Upper lobe of right lung (tissue), 1 donor: ENCODE measurements at places on chromosomes 2 and 18. TPM values are rescaled to one million over a fixed set of nuclear protein-coding genes. Genes with fewer than 3 reads are reported as not detected.

The SPATA3 gene
- not detected for total RNA-seq

The CIB4 gene
- not detected for total RNA-seq

GRCh38 chr18:23824240-23824639 lies 135.0 kb downstream of the LAMA3 start:
- no peaks in the 10 kb centered on the region for H3K27me3 ChIP-seq
- peaks cover 17% of the 10 kb centered on the region for H3K4me1 ChIP-seq
- no peaks in the 10 kb centered on the region for H3K36me3 ChIP-seq
- no peak overlapping the region for H3K4me3 ChIP-seq

DNA sequence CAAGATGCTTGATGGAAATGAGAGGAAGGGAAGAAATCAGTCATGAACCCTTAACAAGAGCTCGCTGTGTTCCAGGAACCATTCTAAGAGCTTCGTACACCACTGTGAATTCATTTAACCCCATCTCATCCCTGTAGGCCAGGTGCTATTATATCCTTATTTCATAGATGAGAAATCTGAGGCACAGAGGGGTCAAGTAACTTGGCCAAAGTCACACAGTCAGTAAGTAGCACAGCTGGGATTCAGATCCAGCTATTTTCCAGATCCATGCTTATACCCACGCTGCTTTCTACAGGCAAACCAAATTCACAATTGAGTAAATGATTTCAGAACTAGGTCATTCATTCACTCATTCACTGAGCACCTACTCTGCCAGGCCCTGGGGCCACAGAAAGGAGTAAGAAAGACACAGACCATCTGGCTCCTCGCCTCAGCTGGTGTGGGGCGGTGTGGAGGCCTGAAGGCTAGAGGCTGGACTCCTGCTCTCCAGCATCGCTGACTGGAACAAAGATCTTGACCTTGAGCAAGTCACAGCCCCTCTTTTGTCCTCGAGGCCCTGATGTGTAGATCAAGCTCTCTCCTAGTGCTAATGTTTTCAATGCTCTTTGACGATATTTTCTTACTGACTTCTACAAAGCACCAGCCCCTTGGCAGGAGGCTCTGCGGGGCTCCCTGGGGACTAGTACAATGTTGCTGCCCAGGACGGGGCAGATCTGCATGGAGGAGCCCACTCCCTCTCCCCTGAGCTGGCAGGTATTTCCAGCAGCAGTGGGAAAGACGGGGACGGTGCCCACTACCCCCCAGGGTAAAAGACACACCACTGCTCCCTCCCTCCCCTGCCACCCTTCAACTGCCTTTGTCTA lies 26.5 kb downstream of the STEAP3 start:
- no peak overlapping the region for H3K27ac ChIP-seq
- no peaks in the 10 kb centered on the region for H3K4me1 ChIP-seq
- H3K4me3 ChIP-seq = no peak overlapping the region
- no peak for DNase-seq

GRCh38 chr18:22847392-22847791 lies 85.7 kb upstream of the RBBP8 start:
- H3K36me3 ChIP-seq = no peaks in the 10 kb centered on the region
- H3K4me3 ChIP-seq = no peak overlapping the region
- no peak overlapping the region for H3K27ac ChIP-seq
- no peaks in the 10 kb centered on the region for H3K27me3 ChIP-seq
- peaks cover 23% of the 10 kb centered on the region for H3K4me1 ChIP-seq

DNA sequence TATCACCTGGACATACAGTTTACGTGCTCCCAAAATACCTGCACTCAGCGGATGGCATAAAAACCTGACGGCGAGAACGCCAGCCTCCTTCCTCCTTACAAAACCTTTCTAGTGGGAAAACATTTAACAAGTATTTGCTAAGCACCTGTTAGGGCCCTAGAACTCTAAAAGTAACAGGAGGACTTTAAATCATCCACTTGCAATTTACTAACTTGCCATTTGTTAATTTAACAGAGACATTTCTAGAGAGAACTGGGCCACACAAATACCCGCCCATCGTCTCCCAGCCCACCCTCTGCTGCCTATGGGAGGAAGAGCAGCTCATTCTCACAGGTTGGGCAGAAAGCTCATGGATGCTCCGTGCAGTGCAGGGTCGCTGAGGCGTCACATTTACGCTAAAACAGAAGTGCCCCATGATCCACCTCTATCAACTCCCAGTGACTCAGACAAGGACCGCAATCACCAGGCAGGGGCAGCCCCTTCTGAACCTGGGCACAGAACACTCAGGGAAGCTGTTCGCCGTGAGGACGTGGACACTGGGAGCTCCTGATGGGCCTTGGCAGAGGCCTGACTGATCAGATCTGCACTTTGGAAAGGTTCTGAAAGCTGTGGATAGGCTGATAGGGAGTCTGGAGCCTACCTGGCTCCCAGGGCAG lies 106.9 kb downstream of the HDAC4 start:
- no peak overlapping the region for H3K4me3 ChIP-seq
- no peak for DNase-seq

The FMNL2 gene
- total RNA-seq = 69.5 TPM

The TMEM178A gene
- total RNA-seq = 9.5 TPM

The RFX8 gene
- total RNA-seq = not detected

The KCNIP3 gene
- total RNA-seq = 3.0 TPM

DNA sequence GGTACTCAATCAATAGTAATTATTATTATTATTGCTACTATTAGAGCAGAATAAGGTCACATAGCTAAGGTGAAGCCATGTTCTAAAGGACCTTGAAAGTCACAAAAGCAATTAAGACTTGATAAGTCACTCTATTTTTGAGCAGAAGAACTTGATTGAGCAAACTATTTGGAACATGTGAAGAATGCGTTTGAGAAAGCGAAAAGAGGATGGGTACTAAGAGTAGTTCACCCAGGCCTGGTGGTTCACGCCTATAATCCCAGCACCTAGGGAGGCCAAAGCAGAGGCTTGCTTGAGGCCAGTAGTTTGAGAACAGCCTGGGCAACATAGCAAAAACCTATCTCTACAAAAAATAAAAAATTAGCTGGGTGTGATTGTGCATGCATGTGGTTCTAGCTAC lies 7.2 kb upstream of the RTN4 start:
- H3K36me3 ChIP-seq = no peaks in the 10 kb centered on the region
- H3K27ac ChIP-seq = no peak overlapping the region
- H3K4me1 ChIP-seq = peaks cover 3% of the 10 kb centered on the region
- DNase-seq = no peak
- no peaks in the 10 kb centered on the region for H3K27me3 ChIP-seq

DNA sequence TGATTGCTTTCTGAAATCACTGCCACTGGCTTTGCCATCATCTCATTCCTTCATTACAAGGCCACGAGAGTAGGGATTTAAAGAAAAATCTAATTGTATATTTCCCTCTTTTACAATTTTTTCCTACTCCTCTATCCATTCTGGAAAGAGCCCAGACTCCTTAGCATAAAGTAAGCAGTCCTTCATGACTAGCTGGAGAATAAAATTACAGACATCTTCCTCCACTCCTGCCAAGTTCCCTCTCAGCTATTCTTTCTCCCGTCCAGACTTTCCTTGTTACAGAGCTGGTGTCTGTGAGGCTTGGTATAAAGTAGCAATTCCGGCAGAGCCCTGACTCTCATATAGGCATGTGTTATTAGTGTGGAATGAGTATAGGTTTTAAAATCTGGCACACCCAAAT lies 806.8 kb downstream of the PLCL1 start:
- H3K27ac ChIP-seq = no peak overlapping the region
- H3K36me3 ChIP-seq = no peaks in the 10 kb centered on the region
- H3K4me3 ChIP-seq = no peak overlapping the region
- H3K4me1 ChIP-seq = no peaks in the 10 kb centered on the region
- no peaks in the 10 kb centered on the region for H3K27me3 ChIP-seq
- no peak for DNase-seq

GRCh38 chr2:206635015-206635414 lies 7.3 kb upstream of the FAM237A start:
- H3K4me1 ChIP-seq = no peaks in the 10 kb centered on the region
- H3K27me3 ChIP-seq = no peaks in the 10 kb centered on the region
- no peak overlapping the region for H3K4me3 ChIP-seq
- no peaks in the 10 kb centered on the region for H3K36me3 ChIP-seq

The CHN1 gene
- 30.6 TPM for total RNA-seq

DNA sequence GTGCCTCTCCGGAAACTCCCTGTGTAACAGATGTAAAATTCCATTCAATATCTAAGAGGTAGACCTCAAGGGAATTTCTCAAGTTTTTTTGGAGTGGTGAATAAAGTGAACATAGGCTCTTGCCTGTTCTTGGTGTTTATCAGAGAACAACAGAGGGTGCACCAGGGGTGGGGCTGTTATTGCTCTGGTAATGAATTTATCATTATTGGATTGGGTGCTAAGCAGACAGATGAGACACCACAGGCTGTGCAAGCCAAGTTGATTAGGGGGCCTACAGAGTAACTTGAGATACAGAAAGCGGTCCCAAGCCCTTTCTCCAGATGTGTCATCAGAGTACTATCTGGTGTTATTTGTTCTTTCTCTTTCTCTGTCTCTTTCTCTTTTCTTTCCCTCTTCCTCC lies 286.3 kb downstream of the OSR1 start:
- no peak for DNase-seq
- H3K36me3 ChIP-seq = no peaks in the 10 kb centered on the region
- no peak overlapping the region for H3K4me3 ChIP-seq
- no peak overlapping the region for H3K27ac ChIP-seq
